ENCODE measurements at places on chromosomes 6 and 20.

DNA sequence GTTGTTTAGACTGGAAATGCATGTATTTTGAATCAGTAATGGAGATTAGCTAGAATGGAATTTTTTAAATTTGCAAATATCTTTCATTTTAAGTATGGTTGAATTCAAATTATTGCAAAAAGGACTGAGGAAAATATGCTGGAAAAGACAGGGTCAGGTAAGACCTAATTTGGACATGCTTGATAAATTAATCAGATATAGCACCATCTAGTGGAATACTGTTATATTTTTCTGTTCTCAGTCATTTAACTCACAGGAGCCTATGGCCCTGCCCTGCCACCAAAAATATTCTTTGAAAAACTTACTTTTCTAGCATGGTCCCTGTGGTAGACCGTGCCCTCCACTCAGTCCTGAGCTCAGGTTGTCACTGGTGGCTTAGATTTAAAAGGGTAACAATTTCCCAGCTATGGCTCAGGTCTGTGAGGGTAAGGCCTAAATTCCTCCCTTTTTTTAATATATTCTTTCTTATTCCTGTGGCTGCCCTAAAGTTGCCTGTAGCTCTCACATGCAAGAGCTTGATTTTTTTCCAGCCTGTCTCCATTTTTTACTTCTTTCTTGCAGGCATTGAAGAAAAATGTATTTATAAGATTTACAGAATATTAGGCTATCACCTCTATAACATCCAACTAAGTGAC lies 25.3 kb upstream of the KIAA1586 start:
- no peak overlapping the region for H3K4me3 ChIP-seq
- peaks cover 14% of the 10 kb centered on the region for H3K27me3 ChIP-seq
- DNase-seq, result no peak
- no peak overlapping the region for H3K27ac ChIP-seq
- H3K36me3 ChIP-seq, result no peaks in the 10 kb centered on the region

GRCh38 chr20:20970841-20971240 lies 135.3 kb downstream of the LINC00237 start:
- H3K4me3 ChIP-seq, result no peak overlapping the region
- no peaks in the 10 kb centered on the region for H3K27me3 ChIP-seq
- no peak for DNase-seq
- no peak overlapping the region for H3K27ac ChIP-seq
- no peaks in the 10 kb centered on the region for H3K4me1 ChIP-seq

GRCh38 chr6:48567016-48567415 lies 456.0 kb upstream of the PTCHD4 start:
- no peaks in the 10 kb centered on the region for H3K4me1 ChIP-seq
- no peak overlapping the region for H3K27ac ChIP-seq
- no peak overlapping the region for H3K4me3 ChIP-seq
- DNase-seq, result no peak

DNA sequence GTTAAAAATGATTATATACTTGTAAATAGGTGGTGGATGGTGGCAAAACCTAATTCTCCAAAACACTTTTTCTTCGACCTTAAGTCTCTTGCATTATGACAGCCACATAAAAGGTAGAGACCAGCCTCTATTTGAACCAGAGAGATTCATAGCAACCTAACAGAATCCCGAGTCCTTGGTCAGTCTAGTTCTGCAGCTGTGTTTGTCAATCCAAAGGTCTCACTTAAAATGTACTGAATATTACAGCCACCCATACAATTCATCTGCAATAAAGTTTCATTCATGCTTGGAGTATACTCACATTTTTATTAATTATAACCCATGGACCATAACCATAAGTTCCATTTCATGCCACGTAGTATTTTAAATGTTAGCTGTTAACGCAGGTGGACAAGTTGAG lies 87.2 kb downstream of the EPM2A start:
- no peak overlapping the region for H3K4me3 ChIP-seq
- no peak overlapping the region for H3K27ac ChIP-seq
- no peaks in the 10 kb centered on the region for H3K27me3 ChIP-seq

DNA sequence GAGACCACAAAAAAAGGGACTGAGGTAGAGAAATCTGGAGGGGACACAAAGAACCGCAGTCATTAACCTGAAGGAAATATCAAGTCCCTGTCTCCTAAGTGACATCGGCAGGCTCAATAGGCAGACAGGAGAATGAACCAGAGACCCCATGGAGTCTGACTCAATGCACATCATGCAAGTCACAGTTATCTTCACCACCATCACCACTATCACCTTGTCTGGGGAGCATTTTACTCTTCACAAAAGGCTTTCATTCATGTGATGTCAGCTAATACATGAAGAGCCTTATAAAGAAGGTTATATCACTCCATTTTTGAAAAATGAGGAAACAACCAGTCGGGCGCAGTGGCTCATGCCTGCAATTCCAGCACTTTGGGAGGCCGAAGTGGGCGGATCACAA lies 4.4 kb downstream of the TAP1 start:
- no peaks in the 10 kb centered on the region for H3K27me3 ChIP-seq
- peak overlapping the region; percentile 65 for H3K27ac ChIP-seq
- H3K4me1 ChIP-seq, result peaks cover 70% of the 10 kb centered on the region
- DNase-seq, result no peak
- peak overlapping the region; percentile 75 for H3K4me3 ChIP-seq
- H3K36me3 ChIP-seq, result peaks cover 81% of the 10 kb centered on the region

- no peaks in the 10 kb centered on the region for H3K4me1 ChIP-seq
- H3K27me3 ChIP-seq, result peaks cover 3% of the 10 kb centered on the region
- no peak overlapping the region for H3K4me3 ChIP-seq
- H3K27ac ChIP-seq, result no peak overlapping the region
Measured at GRCh38 chr20:54194724-54195438, 13.0 kb upstream of the PFDN4 start.

- no peak overlapping the region for H3K27ac ChIP-seq
- H3K4me3 ChIP-seq, result no peak overlapping the region
- H3K4me1 ChIP-seq, result no peaks in the 10 kb centered on the region
- DNase-seq, result no peak
- no peaks in the 10 kb centered on the region for H3K27me3 ChIP-seq
Measured at GRCh38 chr6:113169484-113169883, 687.7 kb upstream of the MARCKS start.

DNA sequence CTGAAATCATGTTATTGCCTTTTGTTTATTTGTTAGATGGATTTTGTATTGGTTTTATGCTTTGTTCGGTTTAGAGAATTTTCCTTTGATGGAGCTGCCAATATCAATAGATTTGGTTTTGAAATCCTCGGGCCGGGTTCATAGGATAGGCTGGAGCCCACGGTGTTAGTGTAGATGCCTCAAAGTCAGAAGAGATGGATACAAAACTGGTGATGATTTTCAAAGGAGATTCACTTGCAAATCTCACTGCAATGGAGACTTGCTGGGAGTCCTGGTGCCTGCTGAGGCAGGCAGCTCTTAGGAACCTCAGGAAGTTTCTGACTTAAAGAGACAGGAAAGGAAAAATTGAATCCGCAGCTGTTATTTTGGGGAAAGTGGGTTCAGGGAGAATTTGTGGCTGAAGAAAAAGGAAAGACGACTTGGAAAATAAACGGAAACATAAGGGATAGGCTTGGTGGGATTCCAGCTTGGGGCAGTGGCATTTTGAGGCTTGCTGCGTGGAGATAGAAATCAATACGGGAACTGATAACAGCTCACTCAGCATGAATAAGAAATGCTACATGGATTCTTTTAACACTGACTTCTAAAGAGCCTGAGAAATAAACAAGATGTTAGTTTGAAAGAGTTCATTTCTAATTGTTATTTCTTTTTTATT lies 241.6 kb downstream of the PHACTR1 start:
- H3K27ac ChIP-seq, result no peak overlapping the region
- DNase-seq, result no peak
- H3K4me1 ChIP-seq, result peaks cover 54% of the 10 kb centered on the region
- peak overlapping the region; percentile 84 for H3K4me3 ChIP-seq
- peaks cover 37% of the 10 kb centered on the region for H3K27me3 ChIP-seq

GRCh38 chr6:79399499-79399898 lies 137.7 kb downstream of the LCA5 start:
- no peak overlapping the region for H3K27ac ChIP-seq
- no peaks in the 10 kb centered on the region for H3K27me3 ChIP-seq
- no peak for DNase-seq
- no peak overlapping the region for H3K4me3 ChIP-seq
- no peaks in the 10 kb centered on the region for H3K4me1 ChIP-seq

- H3K27ac ChIP-seq, result no peak overlapping the region
- DNase-seq, result no peak
- H3K4me1 ChIP-seq, result no peaks in the 10 kb centered on the region
- peaks cover 12% of the 10 kb centered on the region for H3K27me3 ChIP-seq
Measured at GRCh38 chr6:7777074-7777473, 51.2 kb downstream of the BMP6 start.

DNA sequence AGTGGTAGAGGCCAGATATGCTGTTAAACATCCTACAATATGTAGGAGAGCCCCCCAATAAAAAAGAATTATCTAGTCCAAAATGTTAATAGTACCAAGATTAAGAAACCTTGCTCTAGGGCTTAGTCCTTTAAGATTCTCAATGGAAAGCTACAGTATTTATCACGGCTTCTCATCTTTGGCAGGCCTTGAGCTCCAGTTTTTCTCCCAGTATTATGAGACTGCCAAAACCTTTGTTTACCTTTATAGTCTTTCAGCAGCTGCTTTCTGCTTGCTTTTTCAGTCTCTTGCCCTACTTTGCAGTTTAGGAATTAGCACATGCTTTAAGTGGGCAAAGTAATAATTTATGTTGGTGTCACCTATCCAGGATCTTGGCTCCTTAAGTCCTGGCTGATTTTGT lies 59.7 kb downstream of the NHLRC1 start:
- H3K36me3 ChIP-seq, result no peaks in the 10 kb centered on the region
- no peak overlapping the region for H3K27ac ChIP-seq
- no peak overlapping the region for H3K4me3 ChIP-seq

- no peak overlapping the region for H3K27ac ChIP-seq
- no peak overlapping the region for H3K4me3 ChIP-seq
- H3K4me1 ChIP-seq, result peaks cover 67% of the 10 kb centered on the region
- no peaks in the 10 kb centered on the region for H3K27me3 ChIP-seq
Measured at GRCh38 chr20:2109425-2110210, 8.0 kb downstream of the STK35 start.

DNA sequence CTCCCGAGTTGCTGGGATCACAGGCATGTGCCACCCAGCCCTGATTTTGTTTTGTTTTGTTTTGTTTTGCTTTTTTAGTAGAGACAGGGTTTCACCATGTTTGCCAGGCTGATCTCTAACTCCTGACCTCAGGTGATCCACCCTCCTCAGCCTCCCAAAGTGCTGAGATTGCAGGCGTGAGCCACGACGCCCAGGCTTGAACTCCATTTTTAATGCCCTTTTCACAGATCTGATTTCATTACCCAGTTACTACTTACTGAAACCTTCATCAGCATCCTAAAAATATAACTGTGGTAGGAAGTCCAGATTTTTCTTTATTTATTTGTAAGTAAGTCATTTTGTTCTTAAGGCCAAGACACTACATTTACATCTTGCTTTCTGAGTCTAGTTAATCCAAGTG lies 64.0 kb downstream of the HDDC2 start:
- no peaks in the 10 kb centered on the region for H3K36me3 ChIP-seq
- no peaks in the 10 kb centered on the region for H3K4me1 ChIP-seq
- H3K4me3 ChIP-seq, result no peak overlapping the region
- no peak overlapping the region for H3K27ac ChIP-seq
- peaks cover 7% of the 10 kb centered on the region for H3K27me3 ChIP-seq

DNA sequence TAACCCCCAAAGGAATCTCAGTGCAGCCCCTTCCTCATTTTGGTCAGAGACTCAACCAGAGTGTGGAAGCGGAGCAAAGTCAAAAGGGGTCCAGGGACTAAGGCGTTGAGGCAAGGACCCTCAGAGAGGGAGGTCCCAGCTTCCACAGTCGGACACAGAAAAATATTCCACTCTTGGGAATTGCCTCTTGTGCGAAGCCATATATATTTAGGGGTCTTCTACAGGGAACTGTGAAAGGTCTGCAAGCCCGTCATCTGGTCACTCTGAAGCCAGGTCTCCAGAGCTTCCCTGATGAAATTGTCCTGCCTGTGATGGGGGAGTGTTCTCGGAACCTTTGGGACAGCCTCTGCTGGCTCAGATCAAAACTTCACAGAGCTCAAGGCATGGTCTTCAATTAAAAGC lies 160.8 kb downstream of the TBXT start:
- no peak for DNase-seq
- H3K4me1 ChIP-seq, result no peaks in the 10 kb centered on the region
- H3K27me3 ChIP-seq, result peaks cover 50% of the 10 kb centered on the region

GRCh38 chr20:32810941-32811340 lies 8.8 kb upstream of the MAPRE1 start:
- no peaks in the 10 kb centered on the region for H3K4me1 ChIP-seq
- no peak overlapping the region for H3K27ac ChIP-seq
- H3K36me3 ChIP-seq, result no peaks in the 10 kb centered on the region
- H3K4me3 ChIP-seq, result no peak overlapping the region
- DNase-seq, result no peak

GRCh38 chr6:138008791-138009190 lies 98.4 kb downstream of the PERP start:
- H3K27me3 ChIP-seq, result peaks cover 3% of the 10 kb centered on the region
- DNase-seq, result no peak
- H3K4me3 ChIP-seq, result no peak overlapping the region
- no peak overlapping the region for H3K27ac ChIP-seq
- peaks cover 16% of the 10 kb centered on the region for H3K4me1 ChIP-seq
- H3K36me3 ChIP-seq, result no peaks in the 10 kb centered on the region
